Calu3 (cell line): ENCODE measurements at places on chromosomes 5 and 9. TPM values are rescaled to one million over a fixed set of nuclear protein-coding genes. Genes with fewer than 3 reads are reported as not detected.

Gene IFNA13
- total RNA-seq = not detected in 2 replicates

Gene FAM200C
- total RNA-seq = 6.5 and 7.5 TPM in 2 replicates

Gene PRUNE2
- 0.07 TPM in 1 of 2 replicates, not detected in the other for total RNA-seq

Gene GABBR2
- 0.33 TPM in 1 of 2 replicates, not detected in the other for total RNA-seq

Gene RASA1
- 163 and 193 TPM in 2 replicates for total RNA-seq

Gene LCN15
- total RNA-seq = not detected in 2 replicates

DNA sequence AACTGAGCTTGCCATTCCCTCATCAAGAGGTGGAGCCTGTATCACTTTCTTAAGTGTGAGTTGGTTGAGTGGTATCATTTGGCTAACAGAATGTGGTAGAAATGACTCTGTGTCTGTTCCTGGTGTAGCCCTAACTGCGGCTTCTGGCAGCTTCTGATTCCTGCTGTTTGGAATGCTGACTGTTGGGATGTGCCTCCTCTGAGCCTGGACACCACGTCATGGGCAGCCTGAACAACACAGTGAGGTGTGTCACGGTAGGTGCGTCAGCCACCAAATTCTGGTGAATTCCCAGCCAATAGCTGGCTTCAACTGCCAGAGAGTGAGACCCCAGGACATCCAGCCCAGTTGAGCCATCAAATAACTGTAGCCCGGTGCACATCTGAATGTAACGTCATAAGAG, 6.1 kb upstream of the C9orf152 start:
- H3K36me3 ChIP-seq = no peaks in the 10 kb centered on the region
- no peaks in the 10 kb centered on the region for H3K27me3 ChIP-seq
- DNase-seq = no peak
- H3K27ac ChIP-seq = no peak overlapping the region
- H3K4me3 ChIP-seq = no peak overlapping the region

- no peak for DNase-seq
- peak overlapping the region; percentile 35 for H3K27ac ChIP-seq
- H3K4me1 ChIP-seq = peaks cover 38% of the 10 kb centered on the region
Measured at GRCh38 chr5:87307796-87308423, 40.2 kb downstream of the RASA1 start.

GRCh38 chr5:149796030-149796429, 65.9 kb downstream of the PPARGC1B start:
- no peak for DNase-seq
- H3K36me3 ChIP-seq = peaks cover 11% of the 10 kb centered on the region
- H3K27ac ChIP-seq = no peak overlapping the region
- no peaks in the 10 kb centered on the region for H3K27me3 ChIP-seq
- H3K4me1 ChIP-seq = peaks cover 18% of the 10 kb centered on the region
- no peak overlapping the region for H3K4me3 ChIP-seq

GRCh38 chr5:61811052-61811451, 479.0 kb downstream of the ZSWIM6 start:
- H3K27me3 ChIP-seq = peaks cover 18% of the 10 kb centered on the region
- no peaks in the 10 kb centered on the region for H3K36me3 ChIP-seq
- DNase-seq = no peak
- H3K4me1 ChIP-seq = peaks cover 10% of the 10 kb centered on the region

- DNase-seq = no peak
- peak overlapping the region; percentile 92 for H3K4me3 ChIP-seq
- peak overlapping the region; percentile 55 for H3K27ac ChIP-seq
- H3K4me1 ChIP-seq = peaks cover 16% of the 10 kb centered on the region
Measured at GRCh38 chr5:154937186-154937717, 759 bp downstream of the GEMIN5 start.

DNA sequence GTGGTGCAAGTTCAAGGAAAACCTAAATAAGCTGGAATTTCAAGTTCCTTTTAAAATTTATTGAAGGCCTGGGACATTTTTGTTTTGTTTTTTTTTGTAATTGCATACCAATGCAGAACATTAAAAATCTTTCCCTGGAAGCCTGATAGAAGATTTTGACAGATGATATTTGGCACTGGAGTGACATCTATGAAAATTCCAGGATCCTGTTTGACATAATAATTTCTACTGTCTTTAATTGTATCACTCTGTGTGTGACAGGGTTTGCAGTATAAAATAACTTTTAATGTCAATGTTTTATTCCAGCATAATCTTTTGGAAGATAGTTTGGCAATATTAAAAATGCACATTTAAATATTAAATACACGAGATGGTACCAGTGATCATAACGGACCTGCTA, 514.2 kb upstream of the ACO1 start:
- H3K4me1 ChIP-seq = no peaks in the 10 kb centered on the region
- no peak overlapping the region for H3K4me3 ChIP-seq
- no peak overlapping the region for H3K27ac ChIP-seq
- no peaks in the 10 kb centered on the region for H3K27me3 ChIP-seq
- DNase-seq = no peak
- H3K36me3 ChIP-seq = no peaks in the 10 kb centered on the region

DNA sequence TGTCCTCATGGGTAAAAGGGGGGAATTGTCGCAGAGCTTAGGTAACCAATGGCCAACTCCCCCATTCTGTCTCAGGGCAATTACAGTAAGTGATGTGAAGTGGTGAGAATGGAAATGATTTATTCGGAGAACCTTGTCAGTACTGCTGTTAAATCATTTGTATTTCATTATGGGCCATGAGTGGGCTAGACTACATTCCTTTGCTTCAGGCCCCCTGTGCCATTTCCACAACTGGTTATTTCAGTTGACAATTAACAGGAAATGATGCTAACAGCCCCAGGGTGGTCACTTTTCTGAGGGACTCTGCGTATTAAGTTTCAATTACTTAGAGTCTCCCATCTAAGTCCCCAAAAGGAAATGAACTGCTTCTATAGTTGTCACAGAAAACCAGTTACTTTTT, 653.7 kb downstream of the CCDC171 start:
- no peak overlapping the region for H3K27ac ChIP-seq
- H3K4me1 ChIP-seq = no peaks in the 10 kb centered on the region
- no peak overlapping the region for H3K4me3 ChIP-seq
- no peak for DNase-seq

DNA sequence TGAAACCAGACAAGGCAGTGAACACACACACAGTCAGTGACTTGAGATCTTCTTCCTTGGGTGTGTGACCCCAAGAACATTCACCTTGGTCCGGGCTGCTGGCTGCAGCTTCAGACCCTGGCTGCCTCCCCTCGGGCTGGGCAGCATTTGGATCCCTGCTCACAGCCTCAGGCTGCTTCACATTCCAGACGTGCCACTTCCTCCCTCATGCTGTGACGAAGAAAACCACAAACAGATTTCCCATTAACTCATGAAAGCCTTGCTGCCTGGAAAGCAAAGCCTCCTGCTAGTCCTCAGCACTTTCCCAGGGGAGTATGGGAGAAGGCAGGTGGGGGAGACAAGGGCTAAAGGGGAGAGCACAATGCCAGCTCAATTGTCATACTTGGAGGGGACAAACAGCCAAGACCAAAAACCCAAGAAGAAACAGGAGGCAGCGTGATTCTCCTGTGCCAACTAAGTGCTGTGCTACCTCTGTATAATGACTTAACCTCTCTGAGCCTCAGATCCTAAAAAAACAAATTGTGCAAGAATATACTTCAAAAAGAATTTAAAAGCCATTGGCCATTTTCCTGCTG, 594.6 kb upstream of the BRINP1 start:
- no peaks in the 10 kb centered on the region for H3K36me3 ChIP-seq
- no peak overlapping the region for H3K4me3 ChIP-seq

GRCh38 chr9:136342181-136343120, 15.1 kb downstream of the GPSM1 start:
- H3K27me3 ChIP-seq = no peaks in the 10 kb centered on the region
- H3K27ac ChIP-seq = no peak overlapping the region
- peak; percentile 51 for DNase-seq
- no peaks in the 10 kb centered on the region for H3K36me3 ChIP-seq
- H3K4me1 ChIP-seq = no peaks in the 10 kb centered on the region

DNA sequence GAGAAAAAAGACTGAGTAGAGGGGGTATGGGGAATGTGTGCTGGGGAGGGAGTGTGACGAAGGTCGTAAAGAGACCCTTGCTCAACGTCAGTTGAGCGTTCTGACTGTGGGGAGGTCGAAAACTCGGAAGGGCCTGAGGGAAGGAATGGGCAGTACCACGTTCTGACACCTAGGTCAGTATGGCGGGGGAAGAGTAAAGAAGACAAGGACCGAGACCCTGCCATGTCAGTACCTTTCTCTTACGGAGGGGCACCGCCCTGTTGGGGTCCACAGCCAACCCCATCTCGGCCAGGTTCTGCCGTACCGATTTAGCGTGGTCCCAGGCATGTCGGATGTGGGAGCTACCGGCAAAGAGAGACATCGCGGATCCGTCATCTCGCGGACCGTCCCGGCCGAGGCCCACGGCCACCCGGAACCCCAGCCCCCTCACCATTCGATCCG, 375 bp downstream of the NOP16 start:
- H3K27ac ChIP-seq = peak overlapping the region; percentile 94
- H3K36me3 ChIP-seq = peaks cover 62% of the 10 kb centered on the region
- peaks cover 23% of the 10 kb centered on the region for H3K4me1 ChIP-seq

DNA sequence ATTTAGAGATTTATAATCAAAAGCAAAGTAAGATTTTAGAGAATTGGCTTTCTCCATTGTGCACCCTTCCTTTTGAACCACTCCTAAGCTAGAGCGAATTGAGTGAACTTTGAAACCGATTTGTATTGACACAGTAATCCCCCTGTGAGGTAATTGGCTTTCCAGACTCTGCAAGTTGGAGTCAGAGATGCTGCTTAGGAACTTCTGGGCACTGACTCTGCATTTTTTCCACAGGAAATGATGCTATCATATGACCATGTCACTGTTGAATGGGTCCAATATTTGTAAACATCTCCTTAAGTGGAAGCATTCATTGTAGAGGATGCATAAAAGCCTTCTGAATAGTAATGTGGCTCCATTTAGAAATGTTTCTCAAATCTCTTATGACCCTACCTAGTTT, 394.4 kb upstream of the ZNF608 start:
- H3K4me1 ChIP-seq = no peaks in the 10 kb centered on the region
- DNase-seq = no peak
- H3K4me3 ChIP-seq = no peak overlapping the region
- no peaks in the 10 kb centered on the region for H3K36me3 ChIP-seq
- H3K27ac ChIP-seq = no peak overlapping the region

GRCh38 chr9:80091526-80091925, 519.8 kb downstream of the TLE4 start:
- no peaks in the 10 kb centered on the region for H3K36me3 ChIP-seq
- H3K27ac ChIP-seq = no peak overlapping the region
- H3K27me3 ChIP-seq = no peaks in the 10 kb centered on the region
- H3K4me1 ChIP-seq = no peaks in the 10 kb centered on the region
- H3K4me3 ChIP-seq = no peak overlapping the region
- DNase-seq = no peak
